Stimulated activated CD4-positive, alpha-beta T cell treated with anti-CD3 and anti-CD28 coated beads, Interleukin-1b, Interleukin-23, amount 100 ng/mL, for 24 hours (primary cell): ENCODE measurements at places on chromosomes 7 and 10.

- no peak for DNase-seq
These were observed 66.5 kb downstream of the PHYHIPL start for GRCh38 chr10:59242991-59243390.

DNA sequence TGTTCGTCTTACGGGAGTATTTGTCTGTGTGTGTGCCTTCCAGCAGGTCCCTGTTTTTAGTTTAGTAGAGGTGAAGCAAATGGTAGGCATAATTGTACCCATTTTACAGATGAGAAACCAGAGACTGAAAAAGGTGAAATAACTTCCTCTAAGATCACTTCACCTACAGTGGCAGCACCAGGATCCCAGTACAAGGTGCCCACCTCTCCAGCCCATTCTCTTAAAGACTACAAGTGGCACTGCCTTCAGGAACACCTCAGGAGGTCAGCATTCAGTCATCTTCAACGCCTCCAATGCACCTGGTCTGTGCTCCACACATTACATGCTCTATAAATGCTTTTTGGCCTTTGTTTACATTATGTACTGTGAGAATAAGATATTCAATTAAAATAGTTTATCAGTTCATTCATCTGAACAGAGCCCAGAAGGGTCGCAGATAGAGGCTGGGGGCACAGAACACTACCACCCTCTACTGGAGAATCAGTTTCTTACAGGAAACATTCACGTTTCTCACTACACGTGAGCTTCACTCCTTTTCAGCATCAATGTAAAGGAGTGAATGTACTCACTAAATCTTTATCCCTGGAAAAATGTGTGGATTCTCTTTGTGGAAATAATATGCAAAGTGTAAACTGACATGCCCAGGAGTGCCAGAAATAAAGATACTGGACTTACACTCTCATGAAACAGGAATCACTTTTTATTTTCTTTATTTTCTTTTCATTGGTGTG lies 45.5 kb upstream of the ABLIM1 start:
- no peak for DNase-seq

- DNase-seq, result no peak
These were observed 114.6 kb upstream of the CNTNAP2 start for GRCh38 chr7:146002008-146002407.

GRCh38 chr10:69892406-69892805 lies 90.7 kb downstream of the COL13A1 start:
- no peak for DNase-seq

- DNase-seq, result no peak
These were observed 257.7 kb downstream of the BAMBI start for GRCh38 chr10:28935061-28935460.

- no peak for DNase-seq
These were observed 180.2 kb downstream of the CELF2 start for GRCh38 chr10:11197878-11198277.

- DNase-seq, result no peak
These were observed 109.0 kb downstream of the INPP5A start for GRCh38 chr10:132646443-132647097.

DNA sequence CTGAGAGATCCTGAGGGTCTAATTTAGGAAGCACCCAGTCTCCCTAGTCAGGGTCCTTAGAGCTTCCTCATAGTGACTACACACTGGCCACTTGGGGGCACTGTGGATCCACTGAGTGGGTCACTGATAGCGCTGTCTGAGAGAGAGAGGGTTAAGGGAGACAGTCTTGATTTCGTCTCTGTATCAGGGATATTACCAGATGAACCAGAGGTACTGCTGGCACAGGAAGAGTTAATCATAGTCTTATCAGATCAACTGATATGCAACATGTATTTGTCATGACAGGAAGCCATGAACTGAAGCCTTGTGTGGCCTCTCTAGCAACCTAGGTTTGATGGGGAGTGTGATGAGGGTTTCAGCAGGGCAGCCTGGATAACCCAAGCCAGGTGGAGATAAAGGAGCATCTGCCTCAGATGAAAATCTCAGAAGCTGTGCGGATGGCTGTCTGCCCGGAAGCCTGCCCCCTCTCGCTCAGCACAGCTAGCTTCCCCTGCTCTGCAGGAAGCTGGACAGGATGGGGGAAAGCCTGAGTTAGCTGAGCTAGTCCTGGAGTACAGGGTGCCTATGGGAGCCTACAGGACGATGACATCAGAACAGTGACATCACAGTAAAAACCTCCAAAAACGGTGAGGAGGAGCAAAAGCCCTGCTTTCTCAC lies 214.0 kb upstream of the PRSS1 start:
- DNase-seq, result peak; percentile 38

DNA sequence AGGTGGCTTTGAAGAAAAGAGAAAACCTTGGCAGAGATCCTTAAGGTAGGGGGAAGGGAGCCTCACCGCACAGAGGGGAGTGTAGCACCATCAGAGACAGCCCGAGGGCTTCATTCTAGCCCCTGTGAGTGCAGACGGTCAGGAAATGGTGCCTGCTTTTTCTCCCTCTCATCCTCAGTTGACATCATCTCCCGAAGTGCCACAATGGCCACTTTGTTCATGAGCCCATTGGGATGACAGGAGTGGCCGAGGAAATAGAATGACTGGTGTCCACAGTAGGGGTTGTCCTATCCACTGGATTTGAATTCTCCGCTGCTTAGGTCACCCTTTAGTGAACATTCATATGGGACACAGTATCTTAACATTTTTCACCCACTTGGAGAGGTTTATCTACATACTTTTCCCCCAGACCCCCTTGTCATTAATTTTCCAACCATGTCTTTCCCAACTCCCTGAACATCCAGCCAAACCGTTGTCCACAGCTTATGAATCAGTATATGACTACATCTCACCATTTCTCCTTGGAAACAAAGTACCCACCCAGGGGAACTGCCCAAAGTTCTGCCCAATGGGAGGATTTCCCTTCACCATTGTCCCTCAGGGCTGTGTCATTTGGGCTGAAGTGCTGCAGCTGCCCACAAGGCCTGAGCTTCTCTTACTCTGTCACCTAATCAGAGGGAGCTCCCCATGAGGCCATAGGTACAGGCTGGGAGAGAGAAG lies 108.8 kb downstream of the ADCY1 start:
- no peak for DNase-seq

DNA sequence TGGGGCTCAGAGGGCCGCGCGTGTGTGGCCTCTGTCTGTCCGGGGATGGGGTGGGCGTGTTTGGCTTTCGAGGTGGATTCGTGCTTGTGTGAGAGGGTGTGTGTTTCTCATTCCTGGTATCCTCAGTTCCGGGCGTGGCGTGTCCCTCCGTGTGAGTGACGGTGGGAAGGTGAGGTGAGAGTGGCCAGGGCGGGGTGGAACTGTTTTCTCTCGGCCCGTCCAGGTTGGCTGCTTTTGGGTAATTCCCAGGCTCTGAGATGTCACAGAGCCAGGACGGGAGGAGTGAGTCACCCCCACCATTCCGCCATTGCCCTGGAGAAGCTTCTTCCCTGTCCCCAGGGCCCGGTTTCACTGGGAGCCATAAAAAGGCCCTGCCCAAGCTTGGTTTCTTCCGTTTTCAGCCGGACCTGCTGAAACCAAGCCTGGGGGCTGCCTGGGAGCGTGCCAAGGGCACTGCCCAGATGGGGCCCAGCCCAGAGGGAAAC lies 21.3 kb upstream of the CLDN4 start:
- no peak for DNase-seq

GRCh38 chr7:112481121-112481736 lies 438 bp downstream of the LSMEM1 start:
- DNase-seq, result no peak
